ENCODE measurements at places on chromosomes 12 and 14.

GRCh38 chr12:32031109-32031508, 71.9 kb downstream of the RESF1 start:
- no peak for DNase-seq

DNA sequence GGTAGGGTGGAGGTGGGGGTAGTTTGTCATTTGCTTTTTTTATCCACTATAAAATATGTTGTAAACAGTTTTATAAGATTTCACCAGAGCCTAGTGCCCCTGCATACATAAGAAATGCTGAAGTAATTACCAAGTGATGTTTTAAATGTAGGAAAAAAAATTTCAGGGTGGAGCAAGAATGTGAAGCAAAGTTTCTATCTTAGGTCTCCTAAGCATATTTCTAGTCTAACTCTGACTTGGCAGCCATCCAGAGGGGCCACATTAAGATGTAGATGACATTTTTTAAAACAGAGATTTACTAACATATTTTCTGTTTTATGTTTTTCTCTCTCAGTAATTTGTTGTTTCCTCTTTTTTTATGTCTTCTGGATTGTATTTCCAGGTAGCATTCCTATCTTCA, 15.8 kb upstream of the KRAS start:
- DNase-seq, result no peak

GRCh38 chr12:13405961-13406703, 209.6 kb downstream of the EMP1 start:
- DNase-seq, result no peak

DNA sequence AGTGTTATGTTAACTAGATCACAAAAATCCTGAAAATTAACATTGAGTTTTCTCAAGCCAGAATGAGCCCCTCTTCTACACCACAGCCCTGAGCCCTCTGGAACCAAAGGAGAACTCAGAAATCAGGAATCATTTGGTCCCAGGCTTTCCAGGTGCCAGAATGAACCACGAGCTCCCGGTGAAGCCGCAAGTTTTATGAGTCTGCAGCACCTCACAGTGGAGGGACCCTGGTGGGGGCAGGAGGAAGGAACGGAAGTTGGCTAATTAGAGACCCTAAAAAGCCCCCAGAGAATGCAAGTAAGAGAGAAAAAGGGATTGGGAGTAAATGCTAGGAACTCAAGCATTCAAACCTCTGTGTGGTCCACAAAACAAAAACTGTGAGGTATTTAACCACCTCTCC, 52.9 kb upstream of the BCL2L14 start:
- no peak for DNase-seq

DNA sequence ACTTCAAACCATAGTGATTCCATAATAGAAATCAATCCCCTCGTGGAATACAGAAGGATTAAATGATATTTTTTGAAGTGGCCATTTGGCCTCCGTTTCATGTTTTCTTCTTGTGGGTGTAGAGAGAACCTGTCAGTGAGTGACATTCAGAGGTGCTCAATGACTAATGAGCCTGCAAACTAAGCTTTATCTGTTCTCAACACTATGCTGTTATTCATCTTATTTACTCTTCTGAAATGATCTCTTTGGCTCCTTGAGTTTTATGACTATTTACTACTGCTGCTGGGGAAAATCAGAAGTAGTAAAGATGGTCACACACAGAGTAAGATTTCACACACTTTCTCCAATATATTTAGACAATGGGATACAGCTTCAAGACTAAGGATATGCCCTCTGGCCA, 30.4 kb downstream of the ATP2B1 start:
- DNase-seq, result no peak

GRCh38 chr12:88884600-88884999, 304.3 kb upstream of the KITLG start:
- DNase-seq, result no peak

DNA sequence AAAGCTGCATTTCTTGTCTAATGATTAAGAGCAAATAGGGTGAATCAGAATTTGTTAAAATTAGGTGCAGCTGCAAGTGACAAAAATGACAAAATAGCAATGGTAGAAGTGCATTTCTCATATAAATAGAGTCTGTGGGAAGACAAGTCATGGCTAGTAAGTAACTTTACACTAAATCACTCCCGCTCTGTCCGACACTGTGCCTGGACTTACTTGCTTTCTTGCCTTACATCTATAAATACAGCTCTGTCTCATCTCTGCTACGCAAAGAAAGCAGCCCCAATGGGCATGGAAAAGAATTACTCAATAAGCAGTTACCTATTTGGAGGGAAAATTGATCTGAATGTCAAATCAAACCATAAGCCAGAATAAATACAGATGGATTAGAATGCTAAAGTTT, 245.4 kb upstream of the KRR1 start:
- DNase-seq, result no peak

DNA sequence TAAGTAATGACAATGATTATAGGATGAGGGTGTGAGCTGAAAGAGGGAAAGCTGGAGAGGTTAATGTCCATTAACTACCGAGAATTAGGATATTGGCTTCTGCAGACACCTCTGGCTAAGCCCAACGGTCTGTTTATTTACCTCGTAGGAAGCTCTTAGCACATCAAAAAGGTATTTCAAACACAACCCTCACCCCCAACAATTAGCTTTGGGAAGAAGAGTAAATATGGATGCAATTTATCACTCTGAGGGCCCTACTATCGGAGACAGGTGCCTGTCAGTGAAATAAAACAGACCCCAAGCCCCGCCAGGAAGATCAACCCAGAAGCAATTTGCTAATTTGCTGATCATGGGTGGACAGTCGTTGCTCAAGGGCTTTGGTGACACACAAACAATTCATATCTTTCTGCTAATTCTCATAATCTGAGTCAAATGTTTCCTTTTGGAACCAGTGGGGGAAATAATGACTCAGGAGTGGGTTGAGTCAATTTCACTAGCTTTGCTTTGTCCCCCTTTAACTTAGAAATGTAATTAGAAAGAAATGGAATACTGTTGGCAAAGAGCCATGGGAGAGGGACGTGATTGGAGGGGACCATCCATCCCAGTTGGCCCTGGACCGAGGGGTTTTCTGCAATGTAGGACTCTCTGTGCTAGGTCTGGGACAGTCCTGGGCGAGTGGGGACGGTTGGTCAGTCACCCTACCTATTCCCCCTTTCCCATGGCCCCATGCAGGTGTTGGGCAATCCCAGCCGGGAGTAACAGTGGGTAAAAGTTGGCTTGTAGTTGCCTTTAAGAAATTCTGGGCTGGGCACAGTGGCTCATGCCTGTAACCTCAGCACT, 99.1 kb upstream of the MED13L start:
- DNase-seq, result no peak

GRCh38 chr14:35412272-35413056, 7.9 kb upstream of the NFKBIA start:
- no peak for DNase-seq

DNA sequence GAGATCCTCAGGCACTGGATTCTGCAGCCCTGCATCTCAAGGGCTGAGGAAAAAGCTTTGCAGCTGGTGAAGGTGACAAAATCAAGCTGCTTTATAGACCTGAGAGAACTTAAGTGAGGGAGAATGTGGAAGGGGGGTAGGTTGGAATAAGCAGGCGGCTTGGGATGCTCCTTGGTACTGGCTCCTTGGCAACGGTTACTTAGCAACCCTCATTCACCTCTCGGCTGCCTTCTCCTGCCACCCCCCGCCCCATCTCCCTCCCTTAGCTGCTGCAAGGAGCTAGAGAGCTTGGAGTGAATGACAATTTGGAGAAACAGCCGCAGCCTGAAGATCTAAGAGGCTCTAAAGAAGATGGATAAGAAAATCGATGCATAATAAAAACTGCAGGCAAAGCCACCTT, 44.1 kb upstream of the CISTR start:
- DNase-seq, result no peak

DNA sequence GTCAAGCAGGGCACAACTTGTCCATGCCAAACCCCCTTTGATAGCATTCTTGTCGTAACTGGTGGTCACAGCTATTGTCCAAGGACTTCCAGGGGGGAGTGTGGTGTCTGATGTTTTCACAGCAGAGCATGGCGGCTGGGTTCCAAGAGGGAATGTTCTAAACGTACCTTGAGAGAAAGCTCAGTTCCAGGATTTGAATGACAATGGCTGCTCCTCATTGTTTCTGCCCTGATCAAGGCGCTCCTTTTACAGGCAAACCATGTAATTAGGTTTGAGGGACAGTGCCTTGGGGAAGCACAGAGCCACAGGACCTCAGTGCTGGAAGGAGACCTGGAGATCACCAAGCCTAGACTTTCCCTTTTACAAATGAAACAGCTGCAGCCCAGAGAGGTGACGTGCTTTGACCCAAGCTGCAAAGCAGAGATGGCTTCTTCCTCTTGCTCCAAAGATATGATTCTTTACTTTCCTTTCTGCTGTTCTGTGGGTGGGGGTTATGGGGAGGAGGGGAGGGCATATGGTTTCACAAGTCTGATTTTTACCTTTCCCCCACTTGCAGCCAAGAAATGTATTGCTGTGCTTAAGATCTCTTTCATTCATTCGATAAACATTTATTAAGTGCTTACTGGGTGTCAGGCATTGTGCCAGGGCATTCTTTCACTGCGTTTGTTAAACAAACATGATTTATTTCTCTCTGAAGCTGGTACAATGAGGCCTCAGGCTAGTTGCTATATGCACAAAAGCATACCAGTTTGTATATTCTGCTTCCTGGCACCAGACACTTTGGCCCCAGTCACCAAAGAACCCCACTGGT, 172.8 kb downstream of the KTN1 start:
- no peak for DNase-seq

- DNase-seq, result no peak
Measured at GRCh38 chr12:27178723-27179399, 65.2 kb upstream of the STK38L start.

- no peak for DNase-seq
Measured at GRCh38 chr14:59004012-59004411, 184.5 kb upstream of the DAAM1 start.

- no peak for DNase-seq
Measured at GRCh38 chr14:58215191-58215914, 15.4 kb downstream of the ACTR10 start.

DNA sequence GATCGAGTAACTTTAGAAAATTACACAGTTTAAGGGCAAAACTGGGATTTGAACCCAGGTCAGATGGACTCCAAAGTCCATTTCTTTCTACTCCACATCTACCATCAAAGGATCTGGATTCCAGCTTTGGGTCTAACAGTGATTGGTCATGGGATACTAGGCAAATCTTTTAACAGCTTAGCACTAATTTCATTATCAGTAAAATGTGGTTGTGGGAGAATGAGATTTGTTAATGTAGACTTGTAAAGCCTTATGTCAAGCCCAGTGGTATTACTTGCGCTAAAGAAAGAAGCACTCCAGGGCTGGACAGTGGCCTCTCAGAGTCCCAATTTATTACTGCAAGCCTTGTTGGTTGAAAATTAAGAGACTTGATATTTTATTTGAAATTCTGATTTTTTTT, 65.2 kb upstream of the MANSC4 start:
- DNase-seq, result no peak

GRCh38 chr12:106964526-106964925, 8.8 kb downstream of the TMEM263 start:
- no peak for DNase-seq

- no peak for DNase-seq
Measured at GRCh38 chr12:126038434-126038833, 973.2 kb downstream of the AACS start.

- no peak for DNase-seq
Measured at GRCh38 chr12:112533528-112533927, 114.8 kb downstream of the PTPN11 start.

DNA sequence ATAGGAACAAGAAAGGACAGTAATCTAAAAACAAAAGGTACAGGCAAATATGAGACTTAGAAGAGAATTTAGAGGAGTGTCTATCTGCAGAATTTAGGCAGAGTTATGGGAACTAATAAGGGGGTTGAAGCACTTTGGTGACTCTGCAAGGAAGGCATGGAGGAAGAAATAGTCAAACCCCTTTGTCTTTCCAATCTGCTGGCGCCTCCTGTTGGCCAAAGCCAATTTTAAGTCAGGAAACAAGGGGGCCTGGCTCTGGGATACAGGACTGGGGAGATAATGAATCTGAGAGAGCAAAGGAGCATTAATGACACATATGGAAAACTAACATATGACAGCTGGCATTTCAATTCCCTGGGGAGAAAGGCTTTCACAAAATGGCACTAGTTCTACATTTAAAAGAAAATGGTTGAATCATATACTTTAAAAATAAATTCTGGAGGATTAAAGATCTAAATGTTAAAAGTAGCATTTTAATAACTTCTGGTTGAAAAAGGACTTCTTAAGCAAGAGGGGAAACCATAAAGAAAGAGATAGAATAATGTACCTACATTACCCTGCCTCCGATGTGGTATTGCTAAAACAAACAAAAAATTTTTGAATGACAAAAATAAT, 48.5 kb upstream of the CSRP2 start:
- DNase-seq, result peak; percentile 19

- DNase-seq, result peak; percentile 48
Measured at GRCh38 chr14:98182393-98183055, 1089.5 kb downstream of the BCL11B start.

DNA sequence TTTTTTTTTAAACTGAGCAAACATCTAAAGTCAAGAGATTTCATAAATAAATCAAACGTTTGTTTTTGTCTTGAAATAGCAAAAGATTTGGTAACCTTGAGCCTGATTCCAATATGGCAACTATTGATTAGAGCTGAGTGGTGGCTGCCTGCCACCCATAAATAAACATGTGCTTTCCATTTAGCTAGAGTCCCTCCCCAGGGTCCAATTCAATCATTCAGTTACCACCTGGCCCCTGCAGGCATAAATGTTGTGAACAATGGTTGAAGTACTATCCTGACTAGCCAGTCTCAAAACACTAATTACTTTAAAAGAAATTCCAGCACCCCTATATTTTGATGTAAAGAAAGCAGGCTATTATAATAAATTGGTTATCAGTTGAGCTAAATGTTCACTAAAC, 129.7 kb upstream of the GRIP1 start:
- no peak for DNase-seq

GRCh38 chr14:104886690-104887622, 21.9 kb downstream of the CEP170B start:
- DNase-seq, result peak; percentile 12

DNA sequence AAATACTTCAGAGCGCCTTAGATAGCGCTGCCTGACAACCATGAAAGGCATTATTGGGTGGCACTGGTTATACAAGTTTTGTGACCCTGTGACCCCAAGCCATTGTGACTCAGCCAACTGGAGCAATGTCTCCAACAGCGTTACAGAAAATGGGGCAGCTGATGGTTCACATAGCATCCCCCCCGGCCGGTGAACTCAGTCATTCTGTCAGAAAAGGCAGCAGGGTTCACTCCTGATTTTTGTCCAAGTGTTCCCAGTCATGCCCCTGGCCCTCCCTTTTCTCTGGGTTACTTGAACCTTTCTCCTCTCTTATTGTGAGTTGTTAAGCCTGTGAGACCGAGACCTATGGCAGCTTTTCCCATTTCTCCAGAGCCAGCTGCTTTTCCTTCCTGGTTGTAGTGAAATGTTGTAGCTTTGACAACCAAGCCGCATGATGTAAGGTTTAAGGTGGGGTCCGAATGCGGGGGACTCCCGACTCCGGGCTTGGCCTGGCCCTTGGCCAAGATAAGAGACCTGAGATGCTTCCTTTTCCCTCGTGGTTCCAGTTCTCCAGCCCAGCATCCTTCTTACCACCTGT, 22.0 kb downstream of the CD9 start:
- DNase-seq, result no peak

- DNase-seq, result no peak
Measured at GRCh38 chr12:5038781-5039311, 4.8 kb upstream of the KCNA5 start.

All from activated CD8-positive, alpha-beta memory T cell treated with anti-CD3 and anti-CD28 coated beads, Interleukin-2, amount 50 U/mL, for 4 hours (primary cell).